ENCODE measurements at places on chromosomes 5 and 9. TPM values are rescaled to one million over a fixed set of nuclear protein-coding genes. Genes with fewer than 3 reads are reported as not detected.

ADGRD2 gene
- 0.15 TPM for total RNA-seq

COX7C gene
- 2,029 TPM for total RNA-seq

GABRP gene
- total RNA-seq = not detected

PRDM9 gene
- not detected for total RNA-seq

BNC2 gene
- 67.8 TPM for total RNA-seq

BHMT2 gene
- total RNA-seq = 19.6 TPM

PCDHGA7 gene
- 5.2 TPM for total RNA-seq

SAP30L gene
- 27.9 TPM for total RNA-seq

PKN3 gene
- 7.3 TPM for total RNA-seq

MELK gene
- 0.17 TPM for total RNA-seq
